ENCODE measurements at places on chromosomes 1 and 21.
A peak's percentile ranks its signal among the peaks of the same experiment; 100 is the strongest.

- no peaks in the 10 kb centered on the region for H3K36me3 ChIP-seq
- no peak overlapping the region for H3K4me3 ChIP-seq
- peaks cover 3% of the 10 kb centered on the region for H3K27me3 ChIP-seq
- H3K27ac ChIP-seq: no peak overlapping the region
Observed at GRCh38 chr1:61426885-61427284, 298.1 kb downstream of the TM2D1 start.

- no peaks in the 10 kb centered on the region for H3K36me3 ChIP-seq
- DNase-seq: no peak
- H3K4me1 ChIP-seq: no peaks in the 10 kb centered on the region
- H3K4me3 ChIP-seq: no peak overlapping the region
Observed at GRCh38 chr1:73804935-73805334, 393.0 kb downstream of the LRRIQ3 start.

GRCh38 chr1:113937146-113937545 lies 8.0 kb downstream of the HIPK1 start:
- H3K4me1 ChIP-seq: peaks cover 23% of the 10 kb centered on the region
- H3K36me3 ChIP-seq: peaks cover 7% of the 10 kb centered on the region
- no peaks in the 10 kb centered on the region for H3K27me3 ChIP-seq

DNA sequence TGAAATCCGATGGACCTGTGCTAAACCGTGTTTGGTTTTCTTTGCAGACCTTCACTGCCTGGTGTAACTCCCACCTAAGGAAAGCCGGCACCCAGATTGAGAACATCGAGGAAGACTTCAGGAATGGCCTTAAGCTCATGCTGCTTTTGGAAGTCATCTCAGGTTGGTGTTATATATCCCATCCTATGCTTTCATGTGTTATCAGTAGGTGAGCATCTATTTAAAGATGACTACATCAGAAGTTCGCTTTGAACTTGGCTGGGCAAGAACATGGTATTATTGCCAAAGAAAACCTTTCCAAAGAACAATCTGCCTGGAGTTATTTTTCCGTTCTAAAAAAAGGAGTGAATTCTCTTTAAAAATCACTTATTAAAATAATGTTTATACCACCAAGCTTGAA lies 31.5 kb downstream of the ACTN2 start:
- H3K27me3 ChIP-seq: peaks cover 2% of the 10 kb centered on the region
- H3K36me3 ChIP-seq: no peaks in the 10 kb centered on the region
- no peaks in the 10 kb centered on the region for H3K4me1 ChIP-seq
- DNase-seq: no peak
- no peak overlapping the region for H3K27ac ChIP-seq

DNA sequence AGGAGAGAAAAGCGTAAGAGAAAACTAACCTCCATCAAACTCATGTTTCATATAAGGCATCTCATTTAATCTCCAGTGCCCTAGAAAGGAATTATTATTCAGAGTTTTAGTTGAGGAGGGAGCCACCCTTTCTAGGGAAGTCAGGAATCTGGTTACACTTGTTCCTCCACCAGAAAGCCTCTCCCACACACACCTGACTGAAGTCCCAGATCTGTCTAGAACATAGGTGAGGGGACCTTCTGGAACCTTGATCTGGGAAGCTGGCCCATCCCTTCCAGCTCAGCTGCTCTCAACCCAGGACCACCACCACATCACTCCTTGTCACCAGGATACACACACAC lies 1.9 kb upstream of the DENND2D start:
- peaks cover 36% of the 10 kb centered on the region for H3K4me1 ChIP-seq
- H3K4me3 ChIP-seq: peak overlapping the region; percentile 53
- no peak for DNase-seq
